ENCODE measurements at places on chromosomes 7 and 10.
A peak's percentile ranks its signal among the peaks of the same experiment; 100 is the strongest.

DNA sequence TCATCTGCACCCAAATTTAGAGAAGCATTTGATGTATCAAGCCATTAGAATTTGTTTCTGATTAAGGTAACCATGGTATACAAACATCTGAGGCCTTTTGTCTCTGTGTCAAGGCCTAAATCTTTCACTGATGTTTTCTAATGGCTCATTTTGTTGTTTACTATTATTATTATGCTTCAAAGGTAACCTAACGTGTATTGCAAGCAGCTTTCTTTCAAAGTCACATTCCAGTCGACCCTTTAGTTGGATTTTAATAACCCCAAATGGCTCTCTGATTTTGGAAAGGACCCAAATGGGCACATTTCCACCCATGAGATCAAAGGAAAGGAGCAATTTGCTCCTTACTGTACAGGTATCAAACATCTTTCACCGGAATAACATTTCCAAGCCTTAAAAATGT, 46.7 kb upstream of the WNT16 start:
- DNase-seq: no peak

DNA sequence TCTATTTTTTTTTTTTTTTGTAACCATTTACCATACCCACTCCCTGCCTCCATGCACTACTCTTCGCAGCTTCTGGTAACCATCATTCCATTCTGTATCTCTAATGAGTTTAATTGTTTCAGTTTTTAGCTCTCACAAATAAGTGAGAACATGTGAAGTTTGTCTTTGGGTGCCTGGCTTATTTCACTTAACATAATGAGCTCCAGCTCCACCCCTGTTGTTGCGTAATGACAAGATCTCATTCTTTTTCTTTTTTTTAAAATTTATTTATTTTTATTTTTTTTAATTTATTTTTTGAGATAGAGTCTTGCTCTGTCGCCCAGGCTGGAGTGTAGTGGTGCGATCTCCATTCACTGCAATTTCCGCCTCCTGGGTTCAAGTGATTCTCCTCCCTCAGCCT, 142.3 kb upstream of the PCLO start:
- no peak for DNase-seq

DNA sequence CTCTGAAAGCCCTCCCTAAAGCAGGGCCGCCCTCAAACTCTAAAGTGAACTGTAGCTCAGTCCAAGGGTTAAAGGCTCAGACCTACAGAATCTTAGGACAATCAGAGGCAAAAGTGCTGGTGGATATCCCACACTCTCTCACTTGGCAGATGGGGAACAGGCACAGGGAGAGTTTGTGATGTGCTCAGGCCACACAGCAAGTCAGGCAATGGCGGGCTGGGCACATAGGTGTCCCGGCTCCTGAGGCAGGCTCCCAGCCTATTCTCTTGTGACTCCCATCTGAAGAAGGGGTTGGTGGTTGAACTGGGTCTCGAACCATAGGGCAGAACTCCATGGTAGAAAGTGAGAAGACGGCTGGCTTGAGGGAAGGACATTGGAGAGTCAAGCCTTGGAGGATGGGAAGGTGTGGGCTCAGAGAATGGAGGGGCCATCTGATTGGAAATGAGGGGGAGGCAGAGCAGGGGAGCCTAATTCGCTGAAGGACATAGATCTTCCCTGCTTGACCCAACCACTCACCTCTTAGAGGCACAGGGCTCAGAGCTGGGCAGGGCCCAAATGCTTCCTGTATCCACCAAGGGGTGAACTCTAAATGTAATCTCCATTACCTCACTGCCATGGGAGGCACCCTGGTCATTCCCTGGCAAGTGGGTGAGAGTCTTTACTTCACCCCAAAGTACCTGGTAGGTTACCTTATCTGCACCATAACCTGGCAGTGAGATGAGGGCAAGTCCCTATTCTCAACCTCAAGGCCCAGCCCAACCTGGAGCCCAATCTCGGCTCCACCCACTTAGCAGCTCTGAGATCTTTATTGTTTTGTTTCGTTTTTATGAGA, 4.9 kb upstream of the ZMIZ1 start:
- peak; percentile 62 for DNase-seq

GRCh38 chr7:122457969-122458368, 153.4 kb upstream of the FEZF1 start:
- no peak for DNase-seq

DNA sequence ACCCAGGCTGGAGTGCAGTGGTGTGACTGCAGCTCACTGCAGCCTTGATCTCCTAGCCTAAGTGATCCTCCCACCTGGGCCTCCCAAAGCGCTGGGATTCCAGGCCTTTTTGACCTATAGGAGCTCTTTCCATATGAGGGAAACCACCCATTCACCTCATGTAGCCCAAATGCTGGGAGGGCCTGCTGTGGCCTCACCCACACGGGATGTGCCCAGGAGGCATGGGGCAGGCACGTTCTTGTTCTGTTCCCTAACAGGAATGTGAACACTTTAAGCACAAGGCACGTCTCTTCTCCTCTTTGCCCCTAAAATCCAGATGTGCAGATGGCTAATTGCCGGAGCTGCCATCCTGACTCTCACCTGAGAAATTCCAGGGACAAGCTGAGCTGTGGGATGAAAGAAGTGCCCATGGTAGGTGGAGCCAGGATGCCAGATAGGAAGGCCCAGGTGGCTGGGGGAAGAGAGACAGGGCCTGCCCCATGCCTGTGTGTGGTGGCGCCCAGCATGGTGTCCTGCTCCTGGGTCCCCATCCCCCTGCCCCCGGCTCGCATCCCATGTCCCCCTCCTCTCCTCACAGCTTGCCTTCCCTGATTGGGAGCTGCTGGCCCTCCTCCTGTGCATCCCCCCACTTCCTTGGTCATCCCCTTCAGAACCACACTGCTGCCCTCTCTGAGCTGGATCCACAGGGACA, 17.3 kb downstream of the CAMK2B start:
- DNase-seq: no peak

DNA sequence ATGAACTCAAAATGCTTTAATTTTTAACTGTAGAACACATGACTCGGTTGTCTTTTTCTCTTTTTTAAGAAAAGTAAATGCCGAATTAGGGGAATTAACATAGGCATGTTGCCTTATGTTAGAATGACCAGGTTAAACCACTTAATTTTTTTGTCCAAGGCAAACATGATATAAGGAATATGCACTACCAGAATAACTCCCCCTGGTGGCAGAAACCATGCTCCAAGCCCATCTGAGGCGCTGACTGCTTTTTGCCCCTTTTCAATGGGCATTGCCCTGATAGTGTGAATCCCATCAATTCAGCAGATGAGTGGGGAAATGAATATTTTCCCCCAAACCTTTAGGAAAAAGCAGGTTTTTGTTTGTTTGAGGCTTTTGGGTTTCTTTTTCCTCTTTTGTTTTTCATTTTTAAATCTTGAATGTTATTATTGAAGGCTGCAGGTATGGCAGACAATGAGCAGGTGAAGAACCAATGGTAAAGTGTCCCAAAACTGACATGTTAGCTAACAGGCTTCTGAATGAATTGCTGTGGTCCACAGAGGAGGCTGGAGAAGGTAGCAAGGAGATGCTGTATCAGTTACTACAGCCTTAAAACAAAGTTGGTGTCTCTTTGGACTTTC, 284.3 kb downstream of the SORCS3 start:
- DNase-seq: peak; percentile 40

- DNase-seq: peak; percentile 62
Measured at GRCh38 chr7:5629941-5630340, 151.5 kb downstream of the RNF216 start.

DNA sequence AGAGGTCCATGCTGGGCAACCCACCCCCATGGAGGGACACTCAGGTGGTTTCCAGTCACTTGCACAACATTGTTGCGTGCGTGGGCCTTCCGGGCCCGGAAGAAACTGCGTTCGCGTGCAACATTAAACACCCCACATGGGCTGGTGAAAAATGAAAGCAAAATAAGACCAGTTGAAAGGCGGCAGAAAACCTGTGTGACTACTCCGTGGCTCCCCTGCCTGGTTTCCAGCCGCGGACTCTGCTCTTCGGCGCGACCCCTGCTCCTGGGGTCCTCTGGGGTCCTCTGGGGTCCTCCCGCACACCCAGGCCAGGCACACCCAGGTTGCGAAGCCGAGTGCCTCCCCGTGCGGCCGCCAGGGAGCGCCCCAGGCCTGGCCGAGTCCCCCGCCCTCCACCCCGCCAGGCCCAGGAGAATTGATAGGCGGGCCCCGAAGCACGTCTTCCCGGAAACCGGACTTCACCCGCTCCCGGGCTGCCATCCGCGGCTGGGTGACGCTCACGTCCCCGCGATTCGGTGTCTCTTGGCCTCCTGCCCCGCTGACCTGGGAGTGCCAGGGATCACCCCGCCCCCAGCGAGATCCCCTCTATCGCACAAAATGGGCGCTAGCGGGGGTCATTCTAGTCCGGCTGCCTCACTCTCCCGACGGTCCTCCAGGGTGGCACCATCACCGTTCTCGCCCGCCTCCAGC, 1.9 kb upstream of the SH2D4B start:
- peak; percentile 84 for DNase-seq

DNA sequence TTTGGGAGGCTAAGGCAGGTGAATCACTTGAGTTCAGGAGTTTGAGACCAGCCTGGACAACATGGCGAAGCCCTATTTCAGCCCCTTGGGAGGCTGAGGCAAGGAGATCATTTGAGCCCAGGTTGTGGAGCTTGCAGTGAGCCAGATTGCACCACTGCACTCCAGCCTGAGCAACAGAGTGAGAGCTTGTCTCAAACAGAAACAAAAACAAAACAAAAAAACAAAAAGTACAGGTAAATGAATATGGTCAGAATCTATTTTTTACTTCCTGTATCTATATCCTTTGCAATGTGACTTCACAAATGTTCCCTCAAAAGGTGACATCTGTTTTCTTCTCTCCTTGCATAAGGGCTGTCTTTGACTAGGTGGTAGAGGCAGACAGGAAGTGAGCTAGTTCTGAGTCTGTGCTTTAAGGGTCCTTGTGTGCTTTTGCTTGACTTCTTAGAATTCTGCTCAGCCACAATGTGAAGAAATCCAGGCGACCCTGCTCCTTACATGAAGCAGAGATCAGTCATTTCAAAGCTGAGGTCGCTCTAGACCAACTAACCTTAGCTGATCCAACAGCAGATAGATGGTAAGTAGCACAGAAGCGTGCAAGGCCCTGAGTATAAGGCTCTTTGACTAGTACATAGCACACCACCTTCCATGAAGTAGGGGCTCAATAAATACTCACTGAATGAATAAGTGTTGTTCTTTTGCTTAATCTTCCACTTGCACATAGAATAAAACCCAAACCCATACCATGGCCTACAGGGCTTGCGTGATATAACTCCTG, 423.2 kb upstream of the PCDH15 start:
- DNase-seq: no peak

- DNase-seq: no peak
Measured at GRCh38 chr7:44114586-44115310, 8.6 kb downstream of the POLD2 start.

DNA sequence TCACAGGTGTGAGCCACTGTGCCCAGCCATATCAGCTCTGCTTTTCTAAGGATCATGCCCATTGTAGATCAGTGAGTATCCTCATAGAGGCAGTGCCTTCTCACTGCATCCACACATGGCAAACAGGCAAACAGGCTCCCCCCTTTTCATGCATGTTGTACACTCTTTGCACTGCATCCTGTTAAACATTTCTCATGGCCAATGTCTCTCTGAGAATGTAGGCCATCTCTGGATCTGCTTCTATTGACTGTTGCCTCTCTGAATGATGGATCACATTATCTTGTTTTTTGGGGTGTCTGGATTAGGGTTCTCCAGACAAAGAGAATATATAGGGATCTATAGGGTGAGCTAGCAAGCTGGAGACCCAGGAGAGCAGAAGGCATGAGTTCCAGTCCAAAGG, 13.1 kb upstream of the PPIA start:
- DNase-seq: no peak

- DNase-seq: peak; percentile 32
Measured at GRCh38 chr7:4659551-4660286, 22.4 kb upstream of the FOXK1 start.

All from activated naive CD4-positive, alpha-beta T cell treated with anti-CD3 and anti-CD28 coated beads, Interleukin-2, amount 10 ng/mL, durations not matched to agents 7 days and 5 days (primary cell).